Activated T-cell treated with anti-CD3 and anti-CD28 coated beads for 1 hour (primary cell): ENCODE measurements at places on chromosomes 12 and 14.

- no peak for DNase-seq
Observed at GRCh38 chr12:122411537-122411936, 10.9 kb downstream of the CLIP1 start.

- no peak for DNase-seq
Observed at GRCh38 chr14:59870277-59871165, at the start of gene RTN1. RTN1 (minus strand) TSS chr14:59870776; CDS start chr14:59870630, 146 bp downstream.

- no peak for DNase-seq
Observed at GRCh38 chr12:5022465-5023061, 21.1 kb upstream of the KCNA5 start.

DNA sequence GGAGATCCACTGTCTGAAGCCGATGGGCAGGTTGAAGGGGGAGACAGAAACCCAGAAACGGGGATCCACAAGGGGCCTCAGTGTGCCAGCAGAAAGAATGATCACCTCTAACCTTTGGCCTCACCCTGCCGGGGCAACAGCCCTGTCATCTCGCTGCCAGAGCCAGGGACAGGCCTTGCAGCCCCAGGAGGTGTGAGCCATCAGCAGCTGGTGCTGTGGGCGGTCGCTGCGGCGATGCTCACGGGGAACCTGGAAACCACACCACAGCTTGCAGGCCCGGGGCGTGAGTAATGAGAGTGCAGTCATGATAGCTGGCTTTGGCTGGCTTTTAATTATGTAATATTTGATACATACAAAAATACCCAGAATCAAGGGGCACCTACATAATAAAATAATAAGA is 4.7 kb upstream of the TTC7B start:
- peak; percentile 40 for DNase-seq

GRCh38 chr14:105312973-105313372 is 1.6 kb upstream of the PACS2 start:
- DNase-seq, result no peak
